ENCODE measurements at places on chromosomes 11 and 22.

- no peak for DNase-seq
Measured at GRCh38 chr11:20207781-20208621, 47.7 kb upstream of the DBX1 start.

DNA sequence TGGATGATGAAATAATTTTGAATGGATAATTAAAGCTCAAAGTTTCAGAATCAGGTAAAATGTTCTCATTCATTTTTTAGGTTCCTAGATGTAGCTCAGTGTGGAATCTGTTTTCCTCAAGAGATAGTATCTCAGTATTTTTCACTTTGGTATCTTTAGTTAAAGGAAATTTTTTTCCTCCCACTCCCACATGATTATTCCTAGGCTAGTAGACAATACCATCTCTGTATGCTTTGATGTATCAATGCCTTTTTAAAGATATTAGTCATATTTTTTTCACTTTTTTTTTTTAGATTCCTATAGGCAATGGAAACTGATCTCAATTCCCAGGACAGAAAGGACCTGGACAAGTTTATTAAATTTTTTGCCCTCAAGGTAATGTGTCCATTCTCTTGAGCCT, 26.6 kb downstream of the ATG13 start:
- DNase-seq: no peak

GRCh38 chr22:49892226-49892899, 25.9 kb downstream of the ALG12 start:
- DNase-seq: no peak

DNA sequence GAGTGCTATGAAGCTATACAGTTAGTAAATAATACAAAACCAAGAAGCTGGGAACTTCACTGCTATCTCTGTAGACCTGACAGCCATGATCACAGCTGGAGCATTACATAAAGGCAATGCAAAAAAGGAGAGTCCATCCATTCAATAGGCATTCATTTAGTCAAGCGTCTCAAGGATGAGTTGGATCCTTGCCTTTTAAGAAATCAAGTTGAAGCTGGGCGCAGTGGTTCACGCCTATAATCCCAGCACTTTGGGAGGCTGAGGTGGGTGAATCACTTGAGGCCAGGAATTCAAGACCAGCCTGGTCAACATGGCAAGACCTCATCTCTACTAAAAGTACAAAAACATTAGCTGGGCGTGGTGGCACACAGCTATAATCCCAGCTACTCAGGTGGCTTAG, 48.1 kb upstream of the ALKBH3 start:
- no peak for DNase-seq

DNA sequence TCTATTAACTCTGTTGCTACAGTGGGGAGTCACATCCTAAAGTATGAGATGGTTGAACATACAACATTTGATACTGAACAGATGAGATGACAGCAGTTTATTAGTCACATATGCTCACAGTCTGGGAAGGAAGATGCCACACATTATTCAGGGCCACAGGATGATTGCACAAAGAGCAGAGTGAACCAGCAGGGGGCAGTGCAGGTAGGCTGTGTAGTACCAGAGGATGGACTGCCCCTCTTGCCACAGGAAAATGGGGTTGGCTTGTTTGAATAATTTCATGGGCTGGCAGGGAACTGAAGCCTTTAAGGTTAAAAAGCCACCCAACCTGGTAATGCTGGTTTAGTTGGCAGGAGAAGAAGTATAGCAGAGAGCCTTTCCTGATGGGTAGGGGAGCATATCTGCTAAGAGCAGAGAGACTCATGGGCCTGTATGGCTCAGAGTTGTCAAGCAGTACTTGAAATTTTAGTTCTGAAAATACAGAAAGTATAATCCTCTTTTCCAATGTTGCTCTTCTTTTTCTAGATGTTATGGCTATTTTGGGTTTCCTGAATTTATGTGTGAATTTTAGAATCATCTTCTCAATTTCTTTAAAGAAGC, 180.4 kb upstream of the B3GAT1 start:
- peak; percentile 12 for DNase-seq

DNA sequence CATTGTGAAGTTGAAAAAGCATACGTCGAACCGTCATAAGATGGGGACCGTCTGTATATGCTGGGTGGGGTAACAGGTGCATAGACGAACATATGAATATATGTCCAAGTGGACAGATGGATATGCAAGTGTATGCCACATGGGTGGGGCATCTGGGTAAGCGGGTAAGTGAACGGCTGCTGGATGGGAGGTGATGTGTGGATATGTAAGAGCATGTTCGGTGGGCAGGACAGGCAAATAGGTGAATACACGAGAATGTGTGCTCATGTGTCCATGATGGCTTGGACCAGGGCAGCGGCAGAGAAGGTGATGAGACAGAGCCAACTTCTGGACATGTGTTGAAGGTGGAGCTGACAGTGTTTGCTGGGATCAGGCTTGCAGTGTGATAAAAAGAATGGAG, 12.0 kb downstream of the IFITM10 start:
- DNase-seq: no peak

DNA sequence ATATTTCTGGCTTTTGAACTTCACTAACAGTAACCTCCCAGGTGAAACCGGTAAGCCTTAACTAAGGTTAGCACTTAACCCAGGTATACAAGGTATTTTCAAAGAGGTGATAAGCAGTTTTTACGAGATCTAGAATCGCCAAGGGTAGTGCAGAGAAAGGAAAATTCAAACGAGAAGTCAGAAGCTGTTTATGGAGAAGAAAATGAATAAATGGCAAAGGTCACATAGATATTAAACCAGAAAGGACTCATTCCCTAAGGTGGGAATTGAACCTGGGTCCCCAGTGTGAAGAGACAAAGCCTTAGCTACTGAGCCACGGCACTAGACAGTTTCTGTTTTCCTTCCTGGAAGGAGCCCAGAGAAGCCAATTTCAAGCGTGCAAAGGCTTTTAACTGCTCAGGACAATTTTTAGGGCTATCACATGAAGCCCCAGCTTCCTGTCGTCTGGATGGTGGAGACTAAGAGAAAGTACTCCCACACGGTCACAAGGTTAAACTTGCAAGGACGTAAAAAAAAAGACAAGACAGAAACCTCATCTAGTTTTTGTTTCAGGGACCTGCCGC, 5.7 kb upstream of the C1QTNF6 start:
- peak; percentile 48 for DNase-seq

GRCh38 chr11:30652801-30653200, 66.6 kb upstream of the MPPED2 start:
- DNase-seq: no peak

DNA sequence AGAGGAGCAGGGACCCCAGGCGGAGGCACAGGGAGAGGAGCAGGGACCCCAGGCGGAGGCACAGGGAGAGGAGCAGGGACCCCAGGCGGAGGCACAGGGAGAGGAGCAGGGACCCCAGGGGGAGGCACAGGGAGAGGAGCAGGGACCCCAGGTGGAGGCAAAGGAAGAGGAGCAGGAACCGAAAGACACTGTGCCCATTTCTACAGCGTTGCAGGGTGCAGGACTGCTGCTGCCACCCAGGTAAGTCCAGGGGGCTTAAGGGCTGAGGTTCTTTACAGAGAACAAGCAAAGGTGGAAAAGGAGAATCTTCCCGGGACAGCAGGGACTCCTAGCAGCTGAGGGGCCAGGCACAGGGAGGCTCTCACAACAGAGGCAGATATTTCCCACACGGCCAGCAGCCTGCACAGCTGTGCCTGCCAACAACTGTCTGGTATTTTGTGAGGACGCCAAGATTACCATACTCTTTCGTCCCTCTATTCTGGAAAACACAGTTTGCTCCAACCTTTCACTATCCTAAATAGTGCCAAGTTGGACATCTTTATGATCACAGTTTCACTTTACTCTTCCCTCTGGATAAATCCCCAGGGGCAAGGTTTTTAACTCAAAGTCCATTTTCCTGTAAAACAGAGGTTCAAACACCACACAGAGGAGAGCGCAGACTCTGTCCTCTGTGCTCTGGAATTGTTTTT, 39.4 kb downstream of the SHANK2 start:
- no peak for DNase-seq

- DNase-seq: no peak
Measured at GRCh38 chr22:38441620-38442287, 13.2 kb downstream of the KCNJ4 start.

DNA sequence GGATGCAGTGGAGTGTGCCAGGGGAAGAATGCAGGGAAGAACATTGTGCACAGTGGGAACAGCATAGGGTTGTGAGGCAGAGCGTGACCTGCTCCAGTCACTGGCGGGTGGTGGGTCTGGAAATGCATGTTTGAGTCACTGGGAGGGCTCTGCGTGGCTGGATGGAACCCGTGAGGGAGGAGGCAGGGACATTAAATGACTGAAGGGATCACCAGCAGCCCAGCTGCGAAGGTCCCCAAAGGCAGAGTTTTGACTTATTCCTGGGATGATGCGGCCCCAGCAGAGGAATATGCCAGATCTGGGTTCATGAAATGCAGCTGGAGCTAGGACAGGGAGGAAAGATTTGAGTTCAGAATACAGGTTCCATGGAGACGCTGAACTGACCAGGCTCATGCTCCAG, 104.0 kb upstream of the FGF3 start:
- DNase-seq: no peak

DNA sequence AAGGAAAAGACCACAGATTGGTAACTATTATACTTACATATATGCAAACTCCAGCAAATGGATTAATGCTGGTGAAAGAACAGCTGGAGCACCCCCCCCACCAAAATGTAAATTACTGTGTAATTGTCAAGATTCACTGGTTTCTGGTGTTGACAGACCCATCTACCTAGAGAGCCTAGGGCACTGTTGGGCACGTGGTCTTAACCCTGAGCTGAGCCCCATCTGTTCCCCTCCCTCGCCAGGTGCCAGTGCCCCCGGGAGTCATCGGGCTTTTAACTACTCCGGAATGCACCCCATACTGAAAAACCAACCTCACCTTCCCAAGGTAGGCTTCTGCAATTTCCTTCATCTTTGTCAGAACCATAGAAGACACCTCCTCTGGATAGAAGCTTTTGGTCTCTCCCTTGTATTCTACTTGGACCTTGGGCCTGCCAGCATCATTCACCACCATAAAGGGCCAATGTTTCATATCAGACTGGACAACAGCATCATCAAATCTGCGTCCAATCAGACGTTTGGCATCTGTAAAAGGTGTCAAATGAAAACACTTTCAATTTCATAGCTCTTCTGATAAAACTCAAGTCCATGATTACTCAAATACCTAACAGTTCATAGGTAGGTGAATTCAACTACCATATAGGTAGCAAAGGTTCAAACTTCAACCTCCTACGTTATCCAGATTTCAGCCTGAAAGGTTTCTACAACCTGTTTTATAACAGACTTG, 1.5 kb downstream of the HSPA8 start:
- DNase-seq: peak; percentile 15

GRCh38 chr11:58024601-58025091, 965 bp downstream of the OR9Q1 start:
- no peak for DNase-seq

GRCh38 chr22:44648085-44648820, 53.8 kb upstream of the PRR5 start:
- no peak for DNase-seq

DNA sequence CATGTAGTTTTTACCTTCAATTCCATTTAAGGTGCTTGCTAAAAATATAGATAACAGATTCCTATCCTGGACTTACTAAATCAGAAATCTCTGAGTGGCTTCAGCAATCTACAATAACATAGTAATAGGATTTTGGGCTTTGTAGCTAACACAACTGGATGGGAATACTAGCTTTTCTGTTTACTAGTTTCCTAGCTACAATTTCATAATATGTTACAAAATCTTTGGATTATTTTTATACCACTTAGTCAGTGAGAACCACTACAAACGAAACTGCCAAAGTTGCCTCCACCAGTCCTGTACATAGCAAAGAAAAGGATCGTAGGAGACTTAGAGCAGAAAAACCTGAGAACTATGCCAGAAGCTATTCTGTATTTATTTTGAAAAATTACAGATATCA, 87.7 kb upstream of the ANO3 start:
- no peak for DNase-seq

DNA sequence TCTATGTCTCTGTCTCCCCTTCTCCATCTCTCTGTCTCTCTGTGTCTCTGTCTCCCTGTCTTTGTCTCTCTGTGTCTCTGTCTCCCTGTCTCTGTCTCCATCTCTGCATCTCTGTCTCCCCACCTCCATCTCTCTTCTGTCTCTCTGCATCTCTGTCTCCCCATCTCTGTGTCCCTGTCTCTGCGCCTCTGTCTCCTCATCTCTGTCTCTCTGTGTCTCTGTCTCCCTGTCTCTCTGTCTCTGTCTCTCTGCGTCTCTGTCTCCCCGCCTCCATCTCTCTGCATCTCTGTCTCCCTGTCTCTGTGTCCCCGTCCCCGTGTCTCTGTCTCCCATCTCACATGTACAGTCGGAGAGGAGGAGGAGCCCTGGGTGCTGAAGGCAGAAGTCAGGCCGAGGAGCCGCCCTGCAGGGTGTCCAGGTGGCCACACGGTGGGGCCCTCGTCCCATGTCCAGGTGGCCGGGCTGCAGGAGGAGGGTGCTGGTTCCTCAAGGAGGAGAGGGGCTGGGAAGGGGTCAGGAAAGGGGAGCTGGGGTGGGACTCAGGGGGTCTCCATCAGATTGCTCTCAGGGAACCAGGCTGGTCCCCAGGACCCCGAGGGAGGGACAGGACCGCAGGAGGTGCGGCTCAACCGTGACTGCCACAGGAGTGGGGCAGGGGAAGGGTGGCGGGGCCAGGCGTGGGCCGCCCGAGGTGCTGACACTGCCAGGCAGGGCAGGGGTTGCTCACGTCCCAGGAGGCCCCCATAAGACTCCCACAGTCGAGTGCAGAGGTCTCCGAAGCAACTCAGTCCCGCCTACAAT, 25.6 kb upstream of the TH start:
- peak; percentile 78 for DNase-seq

DNA sequence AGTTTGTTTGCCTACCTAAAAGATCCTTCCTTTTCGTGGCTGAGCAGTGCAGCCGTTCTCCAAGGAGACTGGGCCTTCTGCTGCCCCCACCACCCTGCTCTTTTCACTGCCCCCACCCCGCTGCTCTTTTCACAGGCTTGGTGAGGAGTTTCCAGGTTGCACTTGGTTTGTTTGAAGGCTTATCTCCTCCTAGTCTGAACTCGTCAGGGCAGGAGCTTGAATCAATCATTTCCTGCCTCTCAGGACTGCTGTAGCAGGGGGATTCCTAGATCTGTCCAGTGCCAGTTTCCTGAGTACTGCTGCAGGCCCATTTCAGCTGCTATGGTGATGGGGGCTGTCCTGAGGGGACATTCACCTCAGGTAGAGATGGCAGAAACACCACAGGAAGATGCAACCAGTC, 10.0 kb downstream of the MED15 start:
- no peak for DNase-seq

DNA sequence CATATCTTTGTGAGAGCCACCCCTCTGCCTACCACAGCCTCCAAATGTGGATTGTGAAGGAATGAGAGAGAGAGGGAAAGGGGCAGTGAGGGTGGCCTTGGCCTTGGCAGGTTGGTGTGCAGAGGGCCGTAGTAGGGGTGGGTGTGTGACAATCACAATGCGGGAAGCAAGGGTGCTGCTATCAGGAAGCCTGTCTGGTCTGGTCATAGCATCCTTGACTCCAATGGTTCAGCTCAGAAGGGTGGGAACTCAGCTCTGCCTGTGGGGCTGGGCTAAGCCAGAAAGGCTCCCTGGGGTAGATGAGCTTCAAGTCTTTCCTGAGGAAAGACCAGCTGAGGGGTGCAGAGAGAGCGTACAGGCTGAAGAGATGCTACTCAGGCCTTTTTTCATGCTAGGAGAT, 72.7 kb downstream of the RRM1 start:
- no peak for DNase-seq

All from CD4-positive, alpha-beta T cell treated with Interleukin-17A for 4 hours (primary cell).